ENCODE measurements at places on chromosomes 4 and X. TPM values are rescaled to one million over a fixed set of nuclear protein-coding genes. Genes with fewer than 3 reads are reported as not detected.

- H3K27ac ChIP-seq = no peak overlapping the region
- H3K4me1 ChIP-seq = peaks cover 10% of the 10 kb centered on the region
- H3K4me3 ChIP-seq = no peak overlapping the region
- H3K27me3 ChIP-seq = no peaks in the 10 kb centered on the region
- H3K36me3 ChIP-seq = no peaks in the 10 kb centered on the region
- no peak for DNase-seq
Measured at GRCh38 chr4:76053730-76054129, 17.9 kb upstream of the CXCL11 start.

CLIC2 gene
- 0.41 TPM for polyA plus RNA-seq

- H3K4me1 ChIP-seq = no peaks in the 10 kb centered on the region
- DNase-seq = no peak
- no peak overlapping the region for H3K27ac ChIP-seq
- no peaks in the 10 kb centered on the region for H3K27me3 ChIP-seq
Measured at GRCh38 chrX:114903618-114904017, 113.8 kb downstream of the IL13RA2 start.

GRCh38 chrX:154029439-154029838, 9.7 kb upstream of the IRAK1 start:
- no peaks in the 10 kb centered on the region for H3K4me1 ChIP-seq
- no peak for DNase-seq
- no peak overlapping the region for H3K4me3 ChIP-seq
- H3K27me3 ChIP-seq = no peaks in the 10 kb centered on the region
- H3K27ac ChIP-seq = no peak overlapping the region
- no peaks in the 10 kb centered on the region for H3K36me3 ChIP-seq
